Osteocyte (in vitro differentiated cells): ENCODE measurements at places on chromosomes 3 and 15. TPM values are rescaled to one million over a fixed set of nuclear protein-coding genes. Genes with fewer than 3 reads are reported as not detected.

The CNOT10 gene
- 47.7 and 49.6 TPM in 2 replicates for total RNA-seq

The SPRED1 gene
- total RNA-seq = 33.7 and 40.9 TPM in 2 replicates

The SLC2A2 gene
- not detected in 2 replicates for total RNA-seq

The CD200 gene
- total RNA-seq = 0.27 TPM in 1 of 2 replicates, not detected in the other

The ST6GAL1 gene
- 63.1 and 68.2 TPM in 2 replicates for total RNA-seq

The IREB2 gene
- 55.9 and 62.3 TPM in 2 replicates for total RNA-seq

The HYKK gene
- 3.1 and 3.4 TPM in 2 replicates for total RNA-seq
